ENCODE measurements at places on chromosomes 7 and 10.

GRCh38 chr7:45579391-45579801 is 5.2 kb downstream of the ADCY1 start:
- no peak for DNase-seq

- no peak for DNase-seq
Measured at GRCh38 chr10:23459308-23459939, 20.5 kb downstream of the OTUD1 start.

- DNase-seq, result no peak
Measured at GRCh38 chr10:17474595-17475323, 20.4 kb upstream of the ST8SIA6 start.

DNA sequence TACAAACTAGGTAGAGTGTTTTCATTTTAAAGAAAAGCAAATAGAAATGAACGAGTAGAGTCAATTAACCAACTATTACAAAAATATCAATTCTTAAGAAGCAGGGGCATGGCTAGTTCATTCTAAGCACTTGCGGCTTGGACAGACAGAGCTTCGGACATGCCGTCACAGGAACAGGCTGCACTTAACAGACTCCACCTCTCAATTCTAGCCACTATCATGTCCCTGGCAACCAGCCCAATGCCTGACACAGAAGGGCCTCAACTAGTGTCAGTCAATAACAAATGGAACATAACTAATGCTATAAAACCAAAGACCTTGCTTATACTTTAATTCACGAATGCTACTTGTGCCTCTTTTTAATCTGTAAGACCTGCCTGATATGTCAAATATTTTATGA is 74.4 kb downstream of the TPK1 start:
- DNase-seq, result no peak

DNA sequence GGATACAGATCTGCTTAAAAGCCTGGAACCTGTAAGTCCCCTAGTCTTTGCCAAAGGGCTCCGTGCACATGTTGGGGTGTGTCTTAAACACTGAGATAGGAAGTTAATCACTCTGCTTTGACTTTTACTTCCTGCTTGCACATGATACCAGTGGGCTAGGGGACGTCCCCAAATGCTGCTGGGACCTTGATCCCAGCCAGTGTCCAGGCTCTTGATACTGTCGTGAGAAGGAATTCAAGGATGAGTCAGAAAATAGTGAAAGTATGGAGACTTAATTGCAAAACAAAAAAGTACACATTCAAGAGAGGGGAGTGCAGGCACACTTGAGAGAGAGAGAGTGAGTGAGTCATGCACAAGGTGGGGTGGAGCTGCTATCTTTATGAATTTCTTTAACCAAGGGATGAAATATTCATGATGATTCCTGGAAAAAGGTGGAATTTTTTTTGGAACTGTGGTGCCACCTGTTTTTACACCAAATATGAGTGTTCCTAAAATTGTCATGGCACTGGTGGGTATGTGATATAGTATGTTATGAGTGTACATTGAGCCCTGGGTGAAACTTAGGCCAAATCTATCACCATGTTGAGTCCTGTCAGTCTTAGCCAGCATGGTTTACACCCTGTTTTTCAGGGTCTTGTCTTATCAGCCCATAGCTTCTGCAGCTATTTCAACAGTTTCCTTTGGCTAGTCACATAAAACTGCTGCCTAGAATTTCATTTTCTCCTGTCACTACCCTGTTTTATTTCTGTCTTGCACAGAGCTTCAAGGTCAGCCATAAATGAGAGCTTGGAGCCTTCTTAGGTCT is 88.3 kb upstream of the CYP26C1 start:
- DNase-seq, result no peak

DNA sequence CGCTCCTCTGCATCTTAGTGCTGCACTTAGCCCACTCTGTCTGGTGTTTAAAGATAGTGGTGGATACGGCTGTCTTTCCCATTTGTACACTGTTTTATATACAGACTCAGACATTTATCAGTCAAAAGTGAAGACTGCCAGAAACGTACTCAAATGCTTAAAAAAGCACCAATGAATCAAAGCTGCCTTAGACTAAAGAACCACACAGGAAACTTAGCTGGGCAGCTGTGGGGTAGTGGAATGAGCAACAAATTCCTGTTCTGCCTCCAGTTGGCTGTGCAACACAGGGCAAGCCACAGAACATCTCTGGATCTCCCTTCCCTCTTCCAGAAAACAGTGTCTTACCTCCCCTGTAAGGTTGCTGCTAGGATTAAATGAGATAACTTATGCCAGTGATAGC is 76.0 kb downstream of the ATXN7L1 start:
- peak; percentile 67 for DNase-seq

GRCh38 chr7:92648067-92648466 is 57.9 kb upstream of the FAM133B start:
- peak; percentile 35 for DNase-seq

- no peak for DNase-seq
Measured at GRCh38 chr7:31316876-31317275, 23.6 kb downstream of the NEUROD6 start.

DNA sequence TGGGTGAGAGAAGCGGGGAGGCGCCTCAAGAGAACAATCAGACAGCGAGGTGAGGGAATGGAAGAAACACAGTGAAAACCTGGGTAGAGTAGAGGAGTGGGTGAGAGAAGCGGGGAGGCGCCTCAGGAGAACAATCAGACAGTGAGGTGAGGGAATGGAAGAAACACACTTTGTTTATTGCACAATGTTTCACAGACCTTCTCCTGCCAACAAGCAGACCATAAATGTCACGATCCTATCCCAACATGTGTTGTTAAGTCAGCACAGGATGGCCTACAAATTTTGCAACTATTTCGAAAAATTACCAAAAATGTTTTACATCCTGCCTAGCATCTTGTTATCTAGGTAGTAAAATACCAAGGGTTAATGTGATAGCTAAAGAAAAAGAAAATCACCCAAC is 115.3 kb downstream of the JAZF1 start:
- DNase-seq, result no peak

- DNase-seq, result no peak
Measured at GRCh38 chr7:40520986-40521738, 386.4 kb downstream of the SUGCT start.

DNA sequence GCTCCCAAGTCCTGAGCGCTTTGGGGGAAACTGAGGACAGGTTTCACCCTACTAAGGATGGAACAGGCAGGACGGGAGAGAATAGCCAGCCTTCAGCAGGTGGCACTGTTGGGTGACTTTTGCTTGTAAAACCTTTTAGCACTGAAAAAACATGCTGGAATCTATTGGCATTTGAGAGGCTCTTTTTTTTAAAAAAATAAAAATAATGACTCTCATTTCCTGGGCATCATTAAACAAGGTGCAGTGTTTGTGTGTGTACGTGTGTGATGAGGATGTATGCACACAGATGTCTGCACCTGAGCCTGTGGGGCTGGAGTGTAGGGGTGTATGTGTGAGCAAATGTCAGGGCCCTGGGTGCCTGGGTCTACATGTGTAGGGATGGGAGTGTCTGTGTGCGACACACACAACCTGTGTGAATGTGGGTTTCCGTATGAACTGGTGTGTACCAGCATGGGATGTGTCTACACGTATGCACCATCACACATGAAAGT is 177.9 kb downstream of the RPS24 start:
- DNase-seq, result no peak

DNA sequence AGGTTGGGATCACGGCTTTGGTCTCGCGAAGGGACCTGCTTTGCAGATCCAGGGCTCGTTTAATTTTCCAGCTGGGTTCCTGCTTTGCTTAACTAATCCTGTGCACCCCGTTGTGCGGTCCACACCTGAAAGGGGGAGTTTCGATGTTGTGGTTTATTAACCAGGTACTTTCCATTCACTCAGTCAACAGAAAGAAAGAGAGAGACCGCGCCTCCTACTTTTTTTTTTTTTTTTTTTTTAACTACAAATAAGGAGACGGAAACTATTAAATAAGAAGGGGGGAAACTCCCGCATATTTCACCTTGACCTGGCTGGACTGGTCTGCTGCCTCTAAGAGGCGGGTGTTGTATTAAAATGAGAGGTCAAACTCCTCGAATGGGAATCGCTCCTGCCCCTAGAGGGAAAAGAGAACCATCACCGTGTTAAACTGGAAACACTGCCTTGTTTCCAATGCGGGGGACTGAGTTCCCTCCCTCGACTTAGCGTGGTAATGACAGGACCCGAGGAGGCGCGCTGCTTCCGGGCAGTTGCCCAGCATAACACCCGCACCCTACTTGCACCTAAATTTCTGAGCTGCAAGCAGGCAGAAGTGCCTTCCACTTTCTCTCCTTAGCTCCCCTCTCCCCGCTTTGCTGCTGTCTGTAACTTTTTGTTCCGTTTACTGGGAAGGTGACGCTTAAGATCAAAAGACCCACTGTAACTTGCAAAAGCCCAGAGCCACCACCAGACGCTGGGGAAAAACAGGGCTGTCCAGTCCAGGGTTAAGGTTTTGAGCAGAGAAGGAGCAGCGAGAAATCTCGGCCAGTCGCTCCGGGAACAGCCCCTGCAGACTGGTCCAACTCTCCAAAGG is 1.1 kb upstream of the ITGB8 start:
- DNase-seq, result peak; percentile 5

- DNase-seq, result no peak
Measured at GRCh38 chr7:120564145-120564544, 291.2 kb downstream of the KCND2 start.

Data from activated T-cell treated with anti-CD3 and anti-CD28 coated beads, Interleukin-2, amount 50 U/mL, for 72 hours (primary cell).